ENCODE measurements at places on chromosomes 2 and 18. TPM values are rescaled to one million over a fixed set of nuclear protein-coding genes. Genes with fewer than 3 reads are reported as not detected.

- DNase-seq: no peak
Observed at GRCh38 chr2:163397451-163397850, 338.4 kb downstream of the FIGN start.

DNA sequence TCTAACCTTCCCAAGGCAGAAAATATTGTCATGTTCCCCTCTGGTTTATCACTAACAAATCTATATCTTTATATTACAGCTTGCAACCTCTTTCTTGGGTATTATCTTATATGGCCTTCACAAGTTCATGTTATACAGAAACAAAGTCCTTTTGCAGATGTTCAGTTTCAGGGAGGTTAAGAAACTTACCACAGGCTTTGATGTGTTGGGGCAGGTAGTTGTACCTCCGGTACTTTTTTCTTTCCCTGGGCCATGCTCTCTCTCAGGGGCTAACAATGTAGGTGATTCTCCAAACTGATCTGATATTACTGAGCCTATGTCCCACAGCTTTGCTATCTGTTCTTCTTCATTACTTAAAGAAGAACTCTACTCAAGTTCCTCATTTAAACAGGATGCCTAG lies 548.9 kb upstream of the SYT4 start:
- no peak for DNase-seq

Gene ZNF892
- total RNA-seq: 6.7 TPM

DNA sequence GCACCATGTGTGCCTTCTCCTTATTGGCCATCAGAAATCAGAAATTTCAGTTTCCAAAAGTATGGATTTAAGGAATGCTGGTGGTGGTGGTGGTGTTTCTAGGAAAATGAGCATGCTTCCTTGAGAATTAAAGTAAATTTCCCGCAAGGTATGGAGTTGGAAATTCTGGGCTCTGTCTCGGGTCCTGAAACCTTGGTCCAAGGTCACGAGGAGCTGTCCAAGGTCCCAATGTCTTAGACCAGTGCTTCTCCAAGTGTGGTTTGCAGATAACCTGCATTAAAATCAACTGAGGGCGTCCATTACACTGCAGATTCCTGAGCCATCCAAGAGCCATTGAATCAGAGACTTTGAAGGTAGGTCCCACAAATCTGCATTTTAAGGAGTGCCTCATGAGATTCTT lies 210.9 kb upstream of the PKDCC start:
- DNase-seq: no peak

GRCh38 chr2:165790466-165790865 lies 3.6 kb downstream of the GALNT3 start:
- DNase-seq: no peak

GRCh38 chr18:59878644-59879043 lies 21.2 kb upstream of the PMAIP1 start:
- DNase-seq: no peak

DNA sequence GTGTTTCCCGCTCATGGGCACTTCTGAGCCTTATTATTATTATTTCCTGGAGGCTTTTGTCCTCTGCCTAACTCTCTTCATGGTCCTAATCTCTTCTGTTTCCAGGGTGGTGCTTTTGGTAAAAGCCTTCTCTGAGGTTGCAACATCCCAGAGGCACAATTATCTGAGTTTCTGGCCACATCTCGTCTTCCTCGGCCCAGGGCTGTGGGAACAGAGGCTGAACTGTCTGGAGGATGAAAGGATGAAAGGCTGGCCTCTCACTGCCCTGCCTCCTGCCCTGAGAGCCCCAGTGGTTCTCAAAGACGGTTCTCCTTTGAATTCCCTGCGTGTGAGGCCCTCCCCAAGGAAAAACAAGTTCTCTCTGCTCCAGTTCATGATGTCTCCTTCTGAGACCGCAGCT lies 13.8 kb downstream of the GYPC start:
- DNase-seq: no peak

GRCh38 chr2:46352621-46353020 lies 55.4 kb downstream of the EPAS1 start:
- no peak for DNase-seq

- DNase-seq: no peak
Observed at GRCh38 chr2:222320436-222321395, 21.9 kb upstream of the PAX3 start.

GRCh38 chr2:43025709-43026295 lies 200.6 kb downstream of the ZFP36L2 start:
- DNase-seq: no peak

Gene RAX
- not detected for total RNA-seq

Gene RAB6C
- total RNA-seq: 0.34 TPM

Measured in kidney epithelial cell (primary cell).